MCF 10A (cell line): ENCODE measurements at places on chromosomes 12 and 14. TPM values are rescaled to one million over a fixed set of nuclear protein-coding genes. Genes with fewer than 3 reads are reported as not detected.

The SLC39A2 gene
- total RNA-seq: not detected in 2 replicates

The LRP1 gene
- total RNA-seq: 18.9 and 25.3 TPM in 2 replicates

The TAMALIN gene
- 0.39 TPM in 1 of 2 replicates, not detected in the other for total RNA-seq

- no peaks in the 10 kb centered on the region for H3K36me3 ChIP-seq
- no peak for DNase-seq
- H3K27ac ChIP-seq: no peak overlapping the region
- no peak overlapping the region for H3K4me3 ChIP-seq
- no peaks in the 10 kb centered on the region for H3K27me3 ChIP-seq
Measured at GRCh38 chr12:77679686-77680085, 151.0 kb upstream of the NAV3 start.

GRCh38 chr12:45039757-45040156, 11.1 kb downstream of the DBX2 start:
- H3K27ac ChIP-seq: no peak overlapping the region
- H3K4me3 ChIP-seq: no peak overlapping the region
- no peaks in the 10 kb centered on the region for H3K4me1 ChIP-seq

DNA sequence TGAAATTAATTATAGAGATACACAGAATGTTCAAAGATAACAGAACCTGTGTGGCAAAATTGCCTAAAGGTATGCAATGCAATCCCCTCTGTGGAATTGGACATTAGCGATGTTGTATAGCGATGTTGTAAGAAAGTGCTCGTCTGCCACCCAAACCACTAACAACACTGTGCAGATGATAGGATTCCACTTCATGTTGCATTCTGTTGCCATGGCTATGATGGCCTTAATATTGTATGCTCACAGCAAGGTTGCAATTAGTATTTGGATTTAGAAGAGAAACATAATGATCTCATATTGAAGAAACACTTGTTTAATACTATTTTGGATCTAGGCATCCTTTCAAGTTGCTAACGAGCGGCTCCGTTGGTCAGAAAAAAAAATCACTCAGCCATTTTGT, 260.3 kb downstream of the BCAT1 start:
- no peak overlapping the region for H3K4me3 ChIP-seq
- H3K27ac ChIP-seq: no peak overlapping the region
- DNase-seq: no peak
- H3K36me3 ChIP-seq: no peaks in the 10 kb centered on the region
- no peaks in the 10 kb centered on the region for H3K27me3 ChIP-seq
- H3K4me1 ChIP-seq: no peaks in the 10 kb centered on the region

GRCh38 chr14:102495491-102496330, 13.9 kb downstream of the ANKRD9 start:
- H3K36me3 ChIP-seq: peaks cover 11% of the 10 kb centered on the region
- H3K27me3 ChIP-seq: no peaks in the 10 kb centered on the region
- no peak overlapping the region for H3K27ac ChIP-seq
- DNase-seq: no peak
- H3K4me3 ChIP-seq: no peak overlapping the region

The KRT85 gene
- 0.23 TPM in 1 of 2 replicates, not detected in the other for total RNA-seq

DNA sequence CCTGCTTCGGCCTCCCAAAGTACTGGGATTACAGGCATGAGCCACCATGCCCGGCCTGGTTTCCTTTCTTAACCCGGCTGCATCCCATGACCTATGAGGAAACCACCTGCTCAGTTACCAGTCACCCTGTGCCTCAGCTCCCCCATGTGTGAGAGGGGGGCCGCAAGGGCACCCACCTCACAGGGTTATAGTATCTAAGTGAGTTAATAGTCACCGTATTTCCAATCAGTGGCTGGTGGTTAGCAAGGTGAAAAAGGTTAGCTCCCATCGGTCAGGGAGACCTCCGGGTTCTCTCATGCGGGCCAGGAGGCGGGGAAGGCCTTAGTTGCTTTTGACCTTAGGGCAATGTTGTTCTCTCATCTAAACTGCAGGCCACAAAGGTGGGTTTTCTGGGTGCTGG, 6.7 kb downstream of the LRP1 start:
- no peak overlapping the region for H3K4me3 ChIP-seq
- peaks cover 13% of the 10 kb centered on the region for H3K36me3 ChIP-seq
- no peak for DNase-seq
- H3K27ac ChIP-seq: peak overlapping the region; percentile 50
- no peaks in the 10 kb centered on the region for H3K27me3 ChIP-seq
- H3K4me1 ChIP-seq: peaks cover 40% of the 10 kb centered on the region

The RD3L gene
- total RNA-seq: not detected in 2 replicates

- H3K36me3 ChIP-seq: peaks cover 41% of the 10 kb centered on the region
- no peak overlapping the region for H3K4me3 ChIP-seq
- no peaks in the 10 kb centered on the region for H3K4me1 ChIP-seq
- no peak for DNase-seq
- no peaks in the 10 kb centered on the region for H3K27me3 ChIP-seq
- no peak overlapping the region for H3K27ac ChIP-seq
Measured at GRCh38 chr12:19306366-19306765, 132.9 kb upstream of the AEBP2 start.

DNA sequence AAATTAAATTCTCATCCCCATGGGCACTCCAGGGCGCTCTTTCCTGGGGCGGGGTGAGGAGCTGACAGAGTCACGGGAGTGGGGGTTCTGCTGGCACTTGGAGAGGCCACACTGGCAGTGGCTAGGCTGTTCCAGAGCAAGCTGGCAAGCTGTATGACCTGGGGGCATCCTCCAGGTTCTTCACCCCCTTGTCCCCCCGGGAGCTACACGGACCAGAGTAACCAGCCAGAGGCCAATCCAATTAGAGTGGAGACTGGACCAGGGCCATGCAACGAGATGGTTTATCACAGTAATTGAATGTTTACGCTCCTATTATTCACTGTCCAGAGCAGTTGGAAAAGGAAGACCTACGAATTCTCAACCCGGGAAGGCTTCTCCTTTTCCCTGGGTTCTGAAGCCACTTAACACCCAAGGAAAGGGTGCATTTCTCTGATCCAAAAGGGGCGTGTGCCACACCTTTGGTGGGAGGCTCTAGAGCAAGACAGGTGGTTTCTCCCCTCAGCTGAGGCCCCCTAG, 43.8 kb upstream of the PNMA1 start:
- peaks cover 48% of the 10 kb centered on the region for H3K4me1 ChIP-seq
- H3K27ac ChIP-seq: peak overlapping the region; percentile 89
- H3K27me3 ChIP-seq: no peaks in the 10 kb centered on the region
- peak overlapping the region; percentile 86 for H3K4me3 ChIP-seq
- peaks cover 24% of the 10 kb centered on the region for H3K36me3 ChIP-seq
- no peak for DNase-seq

- H3K27ac ChIP-seq: no peak overlapping the region
- no peak for DNase-seq
- no peak overlapping the region for H3K4me3 ChIP-seq
Measured at GRCh38 chr12:9698681-9699080, 29.2 kb downstream of the CLEC2D start.

GRCh38 chr12:26614011-26614616, 218.9 kb downstream of the ITPR2 start:
- no peak overlapping the region for H3K27ac ChIP-seq
- H3K36me3 ChIP-seq: no peaks in the 10 kb centered on the region
- no peaks in the 10 kb centered on the region for H3K27me3 ChIP-seq
- H3K4me3 ChIP-seq: no peak overlapping the region
- no peaks in the 10 kb centered on the region for H3K4me1 ChIP-seq
- DNase-seq: peak; percentile 51

GRCh38 chr12:131097202-131098177, 143.8 kb downstream of the ADGRD1 start:
- H3K4me1 ChIP-seq: peaks cover 5% of the 10 kb centered on the region
- H3K27me3 ChIP-seq: peaks cover 22% of the 10 kb centered on the region
- H3K4me3 ChIP-seq: no peak overlapping the region
- no peak for DNase-seq
